ENCODE measurements at places on chromosomes 5 and 9.

DNA sequence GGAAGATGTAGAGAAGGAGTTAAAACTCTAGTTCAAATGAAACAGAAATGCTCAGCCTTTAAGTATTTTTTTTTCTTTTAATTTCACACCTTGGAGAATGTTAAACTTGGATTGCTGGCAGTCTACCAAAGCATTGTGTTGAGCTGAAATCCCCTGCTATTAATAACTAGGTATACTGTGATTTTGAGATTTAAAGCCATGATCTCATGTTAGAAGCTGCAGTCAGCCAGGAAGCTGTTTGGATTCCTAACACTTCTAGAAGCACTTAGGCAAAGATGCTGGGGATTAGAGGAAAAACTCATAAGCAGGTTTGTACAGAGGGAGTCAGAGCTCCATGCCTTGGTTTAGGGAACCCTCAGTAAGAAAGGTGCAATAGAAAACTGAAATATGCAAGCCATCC, 141.4 kb downstream of the KIF4B start:
- DNase-seq = no peak

- no peak for DNase-seq
These were observed 95.3 kb upstream of the ITGA2 start for GRCh38 chr5:52893863-52894262.

GRCh38 chr5:124132843-124133242, 613.6 kb downstream of the ZNF608 start:
- DNase-seq = no peak

- no peak for DNase-seq
These were observed 256.9 kb upstream of the TUSC1 start for GRCh38 chr9:25935188-25935587.

- no peak for DNase-seq
These were observed 89.8 kb downstream of the NTRK2 start for GRCh38 chr9:84759300-84759750.

GRCh38 chr9:133342570-133342969, 5.4 kb downstream of the MED22 start:
- DNase-seq = no peak

GRCh38 chr9:100890321-100890720, 138.2 kb upstream of the PLPPR1 start:
- no peak for DNase-seq

DNA sequence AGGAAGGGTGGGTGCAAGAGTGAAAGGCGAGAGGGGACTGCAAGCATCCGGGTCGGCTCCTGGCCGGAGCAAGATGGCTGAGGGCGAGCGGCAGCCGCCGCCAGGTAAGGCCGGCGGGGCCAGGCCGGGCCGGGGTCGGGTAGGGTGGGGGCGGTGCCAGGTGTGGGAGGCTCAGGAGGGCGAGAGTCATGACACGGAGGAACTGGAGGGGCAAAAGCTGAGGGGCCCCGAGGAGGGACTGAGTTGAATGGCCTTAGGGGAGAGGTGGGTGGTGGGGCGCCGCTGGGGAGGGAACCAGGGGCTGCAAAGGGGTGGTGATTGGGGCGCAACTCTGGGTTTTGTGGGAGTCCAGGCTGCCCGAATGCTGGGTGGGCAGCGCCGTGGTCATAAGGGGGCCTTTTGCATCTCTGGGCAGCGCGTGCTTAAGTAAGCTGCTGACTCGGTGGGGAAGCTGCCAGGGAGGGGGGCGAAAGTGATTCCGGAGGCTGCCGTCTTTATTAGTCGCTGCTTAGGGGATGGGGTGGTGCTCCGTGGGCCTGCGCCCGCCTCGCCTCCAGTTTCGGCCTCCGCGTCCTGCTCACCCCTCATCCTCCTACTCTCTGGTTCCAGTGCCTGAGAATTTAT, 425 bp downstream of the PTPA start:
- DNase-seq = peak; percentile 48

DNA sequence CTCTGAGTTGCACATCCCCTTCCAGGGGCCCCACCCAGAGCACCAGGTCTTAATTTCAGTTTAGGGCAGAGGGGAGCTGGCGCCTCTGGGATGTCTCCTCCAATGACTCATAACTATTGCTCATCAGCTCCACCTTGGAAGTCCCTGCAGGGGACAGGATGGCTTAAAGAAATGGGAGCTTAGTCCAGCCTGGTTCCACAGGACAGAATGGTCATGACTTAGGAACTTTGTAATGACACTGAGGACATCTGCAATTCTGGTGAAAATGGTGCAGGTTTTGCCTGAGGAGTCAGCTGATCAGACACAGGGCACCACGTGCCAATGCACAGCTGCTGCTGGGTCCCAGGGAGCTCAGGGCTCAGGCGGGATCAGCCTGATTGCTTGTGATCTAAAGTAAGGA, 16.4 kb upstream of the PPP1R26 start:
- no peak for DNase-seq

DNA sequence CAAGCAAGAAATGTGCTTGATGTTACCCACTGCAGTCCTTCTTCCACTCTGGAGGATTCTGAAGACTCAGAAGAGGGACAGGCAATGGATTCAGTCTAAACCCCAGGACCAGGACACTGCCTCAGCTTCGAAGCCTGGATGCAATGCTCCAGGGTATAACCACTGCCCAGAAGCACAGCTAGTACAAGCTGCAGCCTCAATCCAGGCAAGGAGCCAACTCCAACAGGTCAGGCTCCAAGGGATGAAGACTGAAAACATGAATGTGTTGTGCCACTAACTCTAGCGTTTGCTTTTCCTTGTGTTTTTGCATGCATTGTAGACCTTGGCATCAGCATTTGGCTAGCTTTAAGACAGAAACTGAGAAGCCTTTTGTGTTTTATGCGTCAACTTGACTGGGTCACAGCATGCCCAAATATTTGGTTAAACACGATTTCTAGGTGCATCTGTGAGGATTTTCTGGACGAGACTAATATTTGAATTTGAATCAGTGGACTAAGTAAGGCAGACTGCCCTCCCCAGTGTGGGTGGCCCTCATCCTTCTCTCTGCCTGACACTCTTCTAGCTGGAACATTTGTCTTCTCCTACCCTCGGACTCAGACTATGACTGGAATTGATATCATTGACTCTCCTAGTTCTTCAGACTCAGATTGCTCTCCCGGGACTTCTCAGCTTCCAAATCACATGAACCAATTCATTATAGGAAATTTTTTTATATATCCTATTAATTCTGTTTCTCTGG, 20.5 kb upstream of the GPX3 start:
- no peak for DNase-seq

DNA sequence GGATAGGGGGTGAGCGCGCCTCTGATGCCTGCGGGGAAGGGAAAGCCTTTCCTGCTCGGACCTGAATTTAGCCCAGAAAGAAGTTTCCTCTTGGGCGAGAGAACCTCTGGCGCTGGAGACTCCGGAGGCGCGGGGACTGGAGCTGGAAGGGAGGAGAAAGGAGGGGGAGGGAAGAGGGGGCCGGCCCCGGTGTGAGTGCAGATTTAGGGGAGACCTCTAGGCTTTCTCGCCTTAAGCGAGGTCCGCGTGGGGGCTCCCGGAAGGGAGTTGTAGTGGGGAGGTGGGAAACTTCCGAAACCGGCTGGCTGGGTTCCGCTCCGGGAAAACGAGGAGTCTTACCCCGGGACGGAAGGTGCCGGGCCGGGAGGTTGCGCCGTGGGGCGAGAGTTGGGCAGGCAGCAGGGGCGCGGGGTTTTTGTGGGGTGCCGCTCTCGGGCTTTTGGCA, 1.3 kb downstream of the PCSK5 start:
- no peak for DNase-seq

- peak; percentile 28 for DNase-seq
These were observed 32.1 kb upstream of the SPRY4 start for GRCh38 chr5:142356716-142357468.

- DNase-seq = no peak
These were observed 9.7 kb downstream of the SPATA9 start for GRCh38 chr5:95673081-95673480.

GRCh38 chr5:156378159-156378558, 51.2 kb downstream of the SGCD start:
- no peak for DNase-seq

DNA sequence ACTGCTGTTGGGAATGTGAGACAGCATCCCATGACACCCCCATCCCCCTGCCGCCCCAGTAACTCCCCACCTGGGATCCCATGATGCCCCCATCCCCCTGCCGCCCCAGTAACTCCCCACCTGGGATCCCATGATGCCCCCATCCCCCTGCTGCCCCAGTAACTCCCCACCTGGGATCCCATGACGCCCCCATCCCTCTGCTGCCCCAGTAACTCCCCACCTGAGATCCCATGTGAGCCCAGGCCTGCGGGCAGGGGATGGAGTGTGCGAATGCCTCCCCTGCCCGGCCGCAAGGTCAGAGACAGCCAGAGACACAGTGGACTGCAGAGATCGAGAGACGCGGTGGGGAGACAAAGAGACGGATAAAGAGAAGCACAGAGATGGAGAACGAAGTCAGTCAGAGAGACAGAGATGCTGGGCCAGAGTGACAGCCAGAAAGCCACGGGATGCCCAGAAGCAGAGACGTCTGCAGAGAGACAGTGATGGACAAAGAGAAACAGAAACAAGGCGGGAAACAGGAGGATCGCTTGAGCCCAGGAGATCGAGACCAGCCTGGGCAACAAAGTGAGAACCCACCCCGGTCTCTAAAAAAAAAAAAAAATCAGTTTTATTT, 992 bp downstream of the SH2D3C start:
- DNase-seq = no peak

DNA sequence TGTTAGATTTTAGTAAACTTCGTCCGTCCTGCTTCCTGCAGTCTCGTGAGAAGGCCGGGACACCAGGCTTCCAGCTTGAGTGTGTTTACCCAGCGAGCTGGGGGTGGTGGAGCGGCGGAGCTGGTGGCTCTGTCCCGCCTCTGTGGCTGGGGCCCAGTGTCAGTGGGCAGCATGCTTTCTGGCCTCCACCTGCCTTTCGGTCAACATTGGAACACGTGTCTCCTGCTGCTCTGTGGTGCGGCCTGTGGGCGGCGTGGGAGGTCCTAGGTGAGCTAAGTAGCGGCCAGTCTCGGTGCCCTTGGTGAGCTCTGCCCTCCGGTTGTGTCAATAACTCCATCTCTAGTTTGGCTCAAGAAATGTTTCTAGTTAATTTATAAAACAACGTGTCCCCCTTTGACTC, 125.9 kb downstream of the GADD45G start:
- DNase-seq = no peak

GRCh38 chr9:15824310-15824709, 271.5 kb downstream of the CCDC171 start:
- no peak for DNase-seq

DNA sequence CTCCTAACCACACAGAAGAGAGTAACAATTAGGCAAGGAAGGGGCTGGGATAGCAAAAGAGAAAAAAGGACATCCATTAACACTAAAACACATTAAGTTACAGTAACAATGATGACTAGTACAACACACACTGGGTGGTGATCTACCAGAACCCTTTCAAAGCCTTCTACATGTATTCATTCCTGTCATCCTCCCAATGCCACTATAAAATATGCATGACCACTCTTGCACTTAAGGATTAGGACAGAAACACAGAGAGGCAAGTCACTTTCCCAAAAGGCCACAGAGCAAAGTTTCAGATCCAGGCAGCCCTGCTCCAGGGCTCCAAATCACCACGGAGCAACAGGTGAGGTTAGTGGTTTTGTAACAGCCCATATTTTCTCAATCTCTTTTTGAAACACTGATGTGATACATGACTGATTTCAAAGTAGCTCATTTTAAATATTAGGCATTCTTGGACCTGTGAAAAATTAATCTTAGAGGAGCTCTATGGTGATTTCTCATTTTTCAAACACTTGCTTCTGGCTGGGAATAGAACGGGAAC, 86.7 kb downstream of the AUH start:
- no peak for DNase-seq

- DNase-seq = peak; percentile 6
These were observed 24.4 kb upstream of the GRPEL2 start for GRCh38 chr5:149320791-149321330.

- DNase-seq = no peak
These were observed 54.1 kb downstream of the IPPK start for GRCh38 chr9:92615790-92616189.

GRCh38 chr5:102154291-102154690, 141.8 kb downstream of the SLCO4C1 start:
- no peak for DNase-seq

DNA sequence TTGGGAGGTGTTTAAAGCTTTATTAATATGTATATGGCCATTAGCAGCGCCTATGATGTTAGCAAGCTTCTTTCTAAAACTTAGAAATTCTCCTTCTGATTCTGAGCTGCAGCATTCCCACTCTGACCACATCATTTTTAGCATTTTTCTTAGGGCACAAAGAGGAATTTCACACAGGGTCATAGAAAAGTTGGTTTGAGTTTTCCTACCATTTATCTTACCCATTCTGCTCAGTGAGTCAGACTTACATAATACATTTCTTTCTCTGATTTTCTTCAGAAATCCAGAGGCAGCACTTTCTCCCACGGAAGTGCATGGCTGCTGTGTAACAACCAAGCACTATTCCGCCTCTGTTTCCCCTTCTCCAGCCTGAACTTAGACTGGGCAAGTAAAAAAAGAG, 246.6 kb downstream of the ARL15 start:
- no peak for DNase-seq

DNA sequence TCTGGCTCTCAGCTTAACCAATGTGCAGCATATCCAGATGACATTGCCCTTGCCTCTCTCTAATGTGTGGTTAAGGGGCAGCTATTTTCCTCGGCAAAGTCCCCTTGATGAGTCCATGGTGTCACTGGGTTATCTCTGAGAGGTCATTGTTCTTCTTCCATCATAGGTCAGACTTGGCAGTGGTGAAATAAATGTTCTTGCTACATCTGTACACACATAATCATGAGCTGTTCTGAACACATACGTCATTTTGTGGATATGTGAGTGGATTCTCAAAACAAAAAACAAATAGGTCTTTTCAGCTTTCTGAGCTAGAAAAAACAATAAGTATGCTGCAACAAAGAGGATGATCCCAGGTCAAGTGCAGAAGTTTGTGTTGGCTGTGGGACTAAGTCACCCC, 134.7 kb upstream of the PTPN3 start:
- DNase-seq = no peak

GRCh38 chr5:180315762-180316212, 23.9 kb upstream of the MAPK9 start:
- peak; percentile 37 for DNase-seq

DNA sequence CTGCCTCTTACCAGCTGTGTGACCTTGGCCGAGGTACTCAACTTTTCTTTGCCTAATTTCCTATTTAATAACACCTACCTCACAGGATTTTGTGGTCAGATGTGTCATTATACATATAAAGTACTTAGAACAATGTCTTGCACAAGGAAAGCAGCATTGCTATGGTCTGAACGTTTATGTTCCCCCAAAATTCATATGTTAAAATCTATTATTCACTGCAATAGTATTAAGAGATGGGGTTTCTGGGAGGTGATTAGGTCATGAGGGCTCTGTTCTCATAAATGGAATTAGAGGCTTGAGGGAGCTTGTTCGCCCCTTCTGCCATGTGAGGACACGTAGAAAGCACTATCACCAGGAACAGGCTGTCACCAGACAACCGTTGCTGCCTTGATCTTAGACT, 10.9 kb upstream of the RNF145 start:
- no peak for DNase-seq

DNA sequence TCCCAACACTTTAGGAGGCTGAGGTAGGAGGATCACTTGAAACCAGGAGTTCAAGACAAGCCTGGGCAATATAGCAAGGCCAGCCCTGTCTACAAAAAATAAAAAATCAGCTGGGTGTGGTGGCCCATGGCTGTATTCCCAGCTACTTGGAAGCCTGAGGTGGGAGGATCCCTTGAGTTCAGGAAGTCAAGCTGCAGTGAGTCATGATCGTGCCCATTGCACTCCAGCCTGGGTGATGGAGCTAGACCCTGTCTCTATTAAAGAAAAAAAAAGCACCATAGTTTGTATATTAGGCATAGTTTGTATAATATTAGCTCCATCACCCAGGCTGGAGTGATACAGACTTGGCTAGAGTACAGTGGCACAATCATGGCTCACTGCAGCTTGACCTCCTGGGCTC, 9.6 kb upstream of the NME5 start:
- no peak for DNase-seq
